CD14-positive monocyte (primary cell): ENCODE measurements at places on chromosomes 3 and 15. TPM values are rescaled to one million over a fixed set of nuclear protein-coding genes. Genes with fewer than 3 reads are reported as not detected.

CCNDBP1 gene
- polyA plus RNA-seq: 196 TPM

WNT5A gene
- 0.01 and 0.04 TPM in 2 replicates for polyA plus RNA-seq

CCR8 gene
- polyA plus RNA-seq: not detected in 2 replicates

GRIP2 gene
- polyA plus RNA-seq: not detected in 2 replicates

BFSP2 gene
- not detected for polyA plus RNA-seq

GPX1 gene
- 2,105 TPM for polyA plus RNA-seq

LMCD1 gene
- polyA plus RNA-seq: not detected

GABRA5 gene
- polyA plus RNA-seq: not detected in 2 replicates

HIGD2B gene
- polyA plus RNA-seq: not detected in 2 replicates

EDEM1 gene
- polyA plus RNA-seq: 23.7 TPM

LRRC3B gene
- not detected for polyA plus RNA-seq

EXOSC7 gene
- polyA plus RNA-seq: 16.8 TPM

SAMD7 gene
- not detected in 2 replicates for polyA plus RNA-seq

P2RY1 gene
- polyA plus RNA-seq: 0.16 TPM

SMCO1 gene
- polyA plus RNA-seq: not detected

RBP2 gene
- not detected for polyA plus RNA-seq

SH2D7 gene
- not detected for polyA plus RNA-seq
